ENCODE measurements at places on chromosomes 4 and X.

DNA sequence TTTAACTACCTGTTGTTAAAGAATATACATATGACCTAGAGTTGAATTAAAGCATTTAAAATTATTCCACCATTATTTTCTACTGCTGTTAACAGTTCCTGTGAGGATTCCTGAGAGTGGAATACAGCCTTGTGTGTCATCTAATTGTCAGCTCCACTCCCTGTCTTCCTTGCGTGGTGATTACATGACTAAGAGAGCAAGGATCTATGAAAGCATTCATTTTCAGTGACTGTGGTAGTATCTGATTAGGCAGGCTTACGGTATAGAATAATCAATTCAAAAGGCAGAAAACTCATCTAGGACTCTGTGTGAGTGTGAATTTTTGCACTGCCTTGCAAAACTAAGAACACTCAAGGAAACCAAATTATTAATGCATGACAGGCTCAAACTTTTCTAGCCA lies 577.8 kb downstream of the SH3BGRL start:
- DNase-seq: no peak

- DNase-seq: no peak
These were observed 7.9 kb upstream of the KLF3 start for GRCh38 chr4:38656111-38656510.

DNA sequence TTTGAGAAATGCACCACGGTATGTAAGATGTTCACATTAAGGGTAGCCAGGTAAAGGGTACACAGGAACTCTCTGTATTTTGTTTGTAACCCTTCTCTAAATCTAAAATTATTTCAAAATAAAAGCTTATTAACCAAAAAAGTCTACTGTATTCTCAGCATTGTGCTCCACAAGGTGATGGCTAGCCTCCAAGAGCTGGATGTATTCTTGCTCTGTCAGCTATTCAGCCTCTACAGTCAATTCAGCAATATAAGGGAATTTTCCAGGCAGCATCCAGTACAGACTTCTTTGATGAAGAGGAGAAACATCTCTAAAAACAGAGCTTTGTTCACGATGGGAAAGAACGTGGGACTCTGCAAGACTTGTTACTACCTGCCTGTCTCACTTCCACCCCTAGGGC lies 63.5 kb upstream of the MAOA start:
- no peak for DNase-seq

DNA sequence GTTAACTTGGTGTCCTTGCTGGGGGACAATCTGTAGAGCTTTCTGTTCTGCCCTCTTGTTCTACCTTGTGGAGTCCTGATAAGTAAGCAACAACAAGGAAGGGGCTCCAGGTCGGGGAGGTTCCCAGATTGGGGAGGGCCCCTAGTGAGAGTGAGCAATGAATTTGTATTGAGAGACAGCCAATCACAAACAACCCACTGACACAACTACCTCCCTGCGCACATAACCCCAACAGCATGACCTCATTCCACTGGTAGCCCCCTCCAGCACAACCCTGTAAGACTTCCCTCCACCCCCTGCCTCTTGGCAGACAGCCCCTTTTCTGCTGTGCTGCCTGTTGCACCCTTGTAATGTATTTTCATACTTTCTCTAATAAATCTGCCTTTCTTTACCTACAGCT lies 19.7 kb upstream of the PNPLA4 start:
- DNase-seq: no peak

DNA sequence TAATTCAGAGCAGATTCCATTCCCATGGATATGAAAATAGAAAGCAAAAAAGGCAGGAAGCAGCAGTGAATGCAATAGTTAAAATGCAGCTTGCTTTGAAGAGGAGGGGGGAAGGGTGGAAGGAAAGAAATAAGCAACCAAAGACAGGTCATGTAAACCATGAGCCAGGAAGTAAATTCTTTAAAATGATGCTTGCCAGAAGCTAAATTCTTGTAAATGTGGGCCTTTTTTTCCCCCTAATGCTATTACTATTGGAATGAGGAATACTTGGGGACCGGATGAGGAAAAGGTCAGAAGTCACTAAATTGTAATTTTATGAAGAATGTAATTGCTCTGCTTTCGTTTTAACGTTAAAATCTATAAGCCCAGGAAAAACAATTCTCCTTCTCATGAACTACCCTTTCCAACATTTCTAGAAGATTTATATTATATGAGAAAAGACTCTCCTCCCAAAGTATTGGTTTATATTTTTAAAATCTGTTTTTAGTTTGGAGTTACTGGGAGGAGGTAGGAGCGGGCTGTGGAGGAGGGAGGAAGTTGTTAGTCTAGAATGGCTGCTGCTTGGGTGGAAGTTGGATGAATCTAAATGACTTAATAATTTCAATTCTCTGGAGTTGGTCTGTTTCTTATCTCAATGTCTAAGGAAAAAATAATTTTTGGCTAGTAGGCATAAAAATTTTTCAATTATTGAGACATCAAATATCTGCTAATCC lies 77.6 kb upstream of the PCDH18 start:
- no peak for DNase-seq

DNA sequence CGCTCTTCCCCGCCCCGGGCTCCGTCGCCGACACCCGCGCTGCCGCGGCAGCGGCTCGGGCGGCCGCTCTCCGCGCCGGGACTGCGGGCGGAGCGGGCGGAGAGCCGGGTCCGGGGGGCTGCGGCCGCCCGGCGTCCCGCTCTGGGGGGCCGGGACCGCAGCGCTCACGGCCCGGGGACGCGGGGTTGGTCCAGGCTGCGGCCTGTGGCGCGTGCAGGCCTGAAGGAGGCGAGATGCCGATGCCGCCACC lies 492 bp downstream of the GALNT7 start:
- DNase-seq: no peak

GRCh38 chrX:23114241-23114640 lies 114.5 kb downstream of the DDX53 start:
- no peak for DNase-seq

DNA sequence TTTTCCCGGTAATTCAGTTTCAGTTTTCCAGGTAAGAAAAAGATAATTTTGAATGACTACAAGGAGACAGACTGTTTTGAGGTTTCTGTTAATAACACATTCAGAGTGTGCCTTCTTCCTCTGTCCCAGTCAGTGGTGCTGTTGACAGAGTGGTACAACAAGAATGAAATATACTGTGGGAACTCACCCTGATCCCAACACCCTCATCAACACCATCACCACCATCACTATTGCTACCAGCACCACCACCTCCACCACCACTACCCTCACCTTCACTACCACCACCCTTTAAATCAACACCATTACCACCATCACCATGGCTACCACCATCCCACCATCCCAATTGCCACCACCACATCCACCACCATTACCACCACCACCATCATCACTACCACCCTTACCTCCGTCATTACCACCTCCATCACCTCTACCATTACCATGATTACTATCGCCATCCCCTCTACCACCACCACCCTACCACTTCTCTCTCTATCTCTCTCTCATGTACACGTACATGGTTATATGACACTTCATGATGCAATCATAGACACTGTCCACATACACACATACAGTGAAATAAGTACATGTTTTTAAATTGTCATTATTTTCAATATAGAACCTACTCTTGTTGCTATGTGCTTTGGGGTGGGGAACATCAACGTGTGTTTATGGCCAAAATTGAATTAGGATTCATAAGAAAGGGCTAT lies 91.5 kb downstream of the MAMLD1 start:
- no peak for DNase-seq

- DNase-seq: no peak
These were observed 24.6 kb upstream of the CD40LG start for GRCh38 chrX:136623396-136623795.

DNA sequence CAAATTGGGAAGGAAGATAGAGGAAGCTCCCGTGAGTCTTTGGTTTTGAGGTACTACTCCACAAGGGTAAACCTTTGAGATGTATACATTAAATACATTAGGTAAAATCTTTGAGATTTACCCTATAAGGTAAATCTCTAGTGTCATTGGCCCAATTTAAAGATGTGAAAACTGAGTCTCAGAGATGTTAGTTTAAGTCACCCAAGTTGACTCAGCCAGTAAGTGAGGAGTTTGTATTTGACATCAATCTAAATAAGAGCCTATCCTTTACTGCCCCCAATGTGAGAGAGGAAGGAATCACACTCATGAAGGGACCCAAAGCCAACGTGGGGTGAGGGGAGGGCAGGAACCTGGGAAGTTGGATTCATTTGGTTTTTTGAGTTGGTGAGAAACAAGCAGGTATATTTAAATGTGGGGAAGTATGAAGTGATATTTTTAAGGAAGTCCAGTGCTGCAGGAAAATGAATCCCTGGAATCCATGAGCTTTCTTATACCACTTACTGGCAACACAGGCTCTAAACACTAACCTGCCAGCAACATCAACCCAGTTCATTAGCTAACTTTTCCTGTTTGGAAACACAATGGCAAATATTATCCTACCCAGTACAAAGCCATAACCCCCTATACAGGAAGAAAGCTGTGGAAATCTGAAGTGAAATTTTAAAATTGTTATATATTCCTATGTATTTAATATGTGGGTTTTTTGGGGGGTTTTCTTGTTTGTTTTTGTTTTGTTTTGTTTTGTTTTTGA lies 55.3 kb downstream of the PALLD start:
- no peak for DNase-seq

DNA sequence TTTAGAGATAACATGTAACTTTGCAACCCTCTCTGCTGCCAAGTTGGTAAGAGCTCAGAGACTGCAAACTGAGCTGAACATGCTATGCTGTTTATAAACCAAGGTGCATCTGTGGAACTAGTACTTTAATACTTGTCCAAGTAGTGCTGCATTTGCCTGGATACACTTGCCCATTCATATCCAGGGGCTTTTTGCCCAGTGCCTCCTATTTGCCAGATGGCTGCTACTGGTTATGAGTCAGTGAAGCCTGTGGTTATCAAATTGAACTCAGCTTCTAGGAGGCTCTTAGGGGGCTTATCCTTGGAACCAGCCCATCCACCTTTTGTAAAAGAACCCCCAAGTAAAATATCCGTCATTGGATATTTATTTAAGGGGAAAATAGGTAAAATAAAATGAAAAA lies 79.6 kb downstream of the AFF2 start:
- DNase-seq: no peak

- DNase-seq: no peak
These were observed 23.5 kb upstream of the SOWAHD start for GRCh38 chrX:119734897-119735339.

DNA sequence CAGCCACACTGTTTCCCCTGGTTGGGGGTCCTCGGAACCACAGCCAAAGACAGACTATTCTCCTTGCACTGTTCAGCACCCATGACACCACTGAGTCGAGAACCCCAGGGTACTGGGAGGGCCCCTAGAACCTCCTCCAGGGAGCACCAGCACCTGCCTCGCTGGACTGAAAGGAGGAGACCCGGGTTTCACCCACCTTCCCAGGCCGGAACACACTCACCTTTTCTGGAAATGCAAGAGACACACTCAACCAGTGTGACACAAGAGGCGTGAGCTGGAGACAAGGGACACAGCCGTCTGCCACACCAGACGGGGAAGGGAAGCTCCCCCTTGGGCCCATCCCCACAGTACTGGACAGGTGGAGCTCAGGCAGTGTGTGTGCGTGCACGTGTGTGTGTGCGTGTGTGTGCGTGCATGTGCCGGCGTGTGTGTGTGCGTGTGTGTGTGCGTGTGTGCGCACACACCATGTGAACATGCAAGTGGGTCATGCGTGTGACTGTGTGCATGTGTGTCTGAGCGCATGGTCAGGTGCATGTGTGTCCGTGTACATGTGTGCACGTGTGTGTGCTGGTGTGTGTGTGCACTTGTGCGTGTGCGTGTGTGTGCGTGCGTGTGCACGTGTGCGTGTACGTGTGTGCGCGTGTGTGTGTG lies 128.8 kb upstream of the NKX1-1 start:
- no peak for DNase-seq

DNA sequence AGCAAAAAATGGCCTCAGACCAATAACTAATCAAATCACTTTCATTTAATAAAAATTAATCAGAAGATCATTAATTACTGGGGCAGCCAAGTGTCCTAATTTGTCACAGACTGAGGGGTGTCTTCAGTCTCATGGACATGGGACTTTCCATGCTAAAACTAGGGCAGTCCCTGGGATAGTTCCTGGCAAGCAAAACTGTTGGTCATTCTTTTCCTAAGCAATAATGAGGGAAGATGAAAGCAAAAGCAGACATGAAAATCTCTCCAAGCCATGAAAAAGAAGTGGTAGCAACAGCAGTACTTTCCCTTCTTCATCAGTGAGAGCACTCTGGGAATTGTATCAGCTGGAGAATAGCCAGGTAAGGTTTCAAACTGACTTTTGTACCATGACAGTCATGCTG lies 3.7 kb upstream of the ANTXR2 start:
- no peak for DNase-seq

GRCh38 chr4:163317110-163317509 lies 15.3 kb downstream of the NPY1R start:
- no peak for DNase-seq

- no peak for DNase-seq
These were observed 65.2 kb downstream of the SLC4A4 start for GRCh38 chr4:71404049-71404448.

- DNase-seq: no peak
These were observed 85.9 kb downstream of the ARSJ start for GRCh38 chr4:113893546-113893945.

DNA sequence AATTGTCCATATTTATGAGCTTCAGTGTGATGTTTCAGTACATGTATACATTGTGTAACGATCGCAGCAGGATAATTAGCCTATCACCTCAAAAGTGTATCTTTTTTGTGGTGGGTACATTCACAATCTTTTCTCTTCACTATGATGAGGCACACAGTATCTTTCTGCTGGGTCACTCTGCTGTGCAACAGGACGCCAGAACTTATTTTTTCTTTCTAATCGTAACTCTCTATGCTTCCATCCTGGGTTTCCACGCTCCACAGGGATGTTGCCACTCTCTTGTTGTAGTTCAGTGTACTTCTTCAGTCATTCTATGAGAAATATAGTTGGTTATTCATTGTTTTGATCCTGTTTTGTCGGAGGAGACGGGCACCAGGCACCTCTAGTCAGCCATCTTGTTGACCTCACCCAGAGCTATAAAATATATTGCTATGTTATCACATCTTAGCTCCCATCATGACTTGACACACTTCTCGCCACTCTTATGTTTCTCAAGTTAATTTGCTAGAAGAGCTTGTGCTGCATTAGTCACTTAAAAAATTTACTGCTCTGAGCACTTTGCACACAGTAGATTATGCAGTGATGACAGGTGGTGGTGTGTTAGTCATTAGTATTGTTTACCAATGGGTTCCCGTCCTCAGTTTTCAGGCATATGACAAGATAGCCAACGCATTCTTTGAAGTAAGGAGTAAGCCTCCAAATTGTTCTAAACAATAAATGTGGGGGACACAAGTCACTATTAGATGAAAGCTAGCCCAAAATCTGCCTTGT lies 1002.7 kb upstream of the PCDH7 start:
- no peak for DNase-seq

GRCh38 chr4:76198411-76199237 lies 15.0 kb downstream of the SCARB2 start:
- DNase-seq: peak; percentile 11

DNA sequence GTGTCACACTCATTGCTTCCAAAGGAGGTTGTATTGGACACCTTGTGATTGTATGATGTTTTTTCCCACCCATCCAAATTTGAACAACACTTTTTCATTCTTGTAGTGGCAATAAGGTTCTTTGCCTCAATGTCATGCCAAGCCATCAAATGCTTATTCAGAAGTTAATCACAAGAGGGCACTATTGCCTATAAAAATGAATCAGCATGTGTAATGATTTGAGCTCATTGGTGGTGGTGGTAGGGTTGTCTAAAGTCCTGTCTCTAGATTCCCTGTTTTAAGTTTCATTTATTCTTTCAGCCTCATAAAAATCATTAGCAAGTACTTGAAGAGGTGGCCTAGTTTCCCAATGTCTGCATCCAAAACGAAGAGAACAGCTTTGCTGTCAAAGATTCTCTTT lies 37.0 kb downstream of the IRS4 start:
- no peak for DNase-seq

Measured in stimulated activated CD4-positive, alpha-beta T cell treated with anti-CD3 and anti-CD28 coated beads, Interleukin-4, amount 100 ng/mL, for 1 hour (primary cell).